ENCODE measurements at places on chromosomes 16 and 17.

GRCh38 chr16:85347213-85347591 lies 234.9 kb upstream of the CIBAR2 start:
- DNase-seq = no peak

- DNase-seq = peak; percentile 94
These were observed 679.7 kb upstream of the SOX9 start for GRCh38 chr17:71441098-71441497.

GRCh38 chr17:62880120-62880519 lies 72.0 kb upstream of the MARCHF10 start:
- DNase-seq = no peak

DNA sequence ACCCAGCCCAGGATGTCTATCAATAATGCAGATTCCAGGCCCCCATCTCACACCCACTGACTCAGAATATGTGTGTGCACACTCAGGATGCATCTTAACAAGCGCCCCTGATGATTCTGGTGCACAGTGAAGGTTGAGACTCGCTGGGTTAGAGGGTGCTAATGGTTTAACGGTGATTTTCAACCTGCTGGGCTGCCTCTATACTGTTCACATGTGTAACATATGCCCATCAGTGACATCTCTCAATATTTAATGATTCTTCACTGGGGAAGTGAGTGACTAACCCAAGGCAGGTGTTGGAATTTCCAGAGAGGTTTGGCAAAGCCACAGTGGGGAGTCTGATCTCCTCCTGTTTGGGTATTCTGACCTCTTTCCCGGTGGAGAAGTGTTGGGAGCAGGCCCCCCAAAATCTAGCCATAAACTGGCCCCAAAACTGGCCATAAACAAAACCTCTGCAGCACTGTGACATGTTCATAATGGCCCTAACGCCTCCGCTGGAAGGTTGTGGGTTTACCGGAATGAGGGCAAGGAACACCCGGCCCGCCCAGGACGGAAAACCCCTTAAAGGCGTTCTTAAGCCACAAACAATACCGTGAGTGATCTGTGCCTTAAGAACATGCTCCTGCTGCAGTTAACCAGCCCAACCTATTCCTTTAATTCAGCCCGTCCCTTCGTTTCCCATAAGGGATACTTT lies 4.1 kb upstream of the DOC2B start:
- DNase-seq = no peak

GRCh38 chr16:86298758-86299134 lies 211.6 kb upstream of the FOXF1 start:
- DNase-seq = peak; percentile 72

- peak; percentile 4 for DNase-seq
These were observed 97.1 kb upstream of the AKTIP start for GRCh38 chr16:53600126-53600525.

GRCh38 chr17:12982224-12982623 lies 35.6 kb downstream of the ELAC2 start:
- no peak for DNase-seq

- DNase-seq = peak; percentile 87
These were observed 21.1 kb upstream of the TFAP4 start for GRCh38 chr16:4293822-4294457.

GRCh38 chr17:75525806-75526554 lies 483 bp downstream of the LLGL2 start:
- no peak for DNase-seq

DNA sequence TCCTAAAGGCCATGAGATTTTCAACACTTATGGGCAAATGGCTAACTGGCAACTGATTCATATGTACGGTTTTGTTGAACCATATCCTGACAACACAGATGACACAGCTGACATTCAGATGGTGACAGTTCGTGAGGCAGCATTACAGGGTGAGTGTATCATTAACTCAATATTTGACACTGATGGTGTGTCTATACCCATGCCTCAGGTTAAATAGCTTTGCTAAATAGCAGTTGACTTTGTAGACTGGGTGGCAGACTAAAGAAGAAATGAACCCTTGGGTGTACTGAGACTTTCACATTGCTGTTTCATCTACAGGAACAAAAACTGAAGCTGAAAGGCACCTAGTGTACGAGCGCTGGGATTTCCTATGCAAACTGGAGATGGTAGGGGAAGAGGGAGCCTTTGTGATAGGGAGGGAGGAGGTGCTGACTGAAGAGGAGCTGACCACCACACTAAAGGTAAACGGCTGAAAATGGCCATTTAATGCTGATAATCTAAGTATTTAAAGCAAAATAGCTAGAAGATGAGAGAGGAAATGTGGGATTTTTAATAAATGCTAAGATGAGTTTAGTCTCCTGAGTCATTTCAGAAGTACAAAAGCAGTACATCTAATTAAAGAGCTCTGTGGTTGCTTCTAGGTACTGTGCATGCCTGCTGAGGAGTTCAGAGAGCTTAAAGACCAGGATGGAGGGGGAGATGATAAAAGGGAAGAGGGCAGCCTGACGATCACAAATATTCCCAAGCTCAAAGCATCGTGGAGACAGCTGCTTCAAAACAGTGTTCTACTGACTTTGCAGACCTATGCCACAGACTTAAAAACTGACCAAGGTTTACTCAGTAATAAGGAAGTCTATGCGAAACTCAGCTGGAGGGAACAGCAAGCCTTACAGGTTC lies 3.0 kb downstream of the SETD6 start:
- DNase-seq = no peak

DNA sequence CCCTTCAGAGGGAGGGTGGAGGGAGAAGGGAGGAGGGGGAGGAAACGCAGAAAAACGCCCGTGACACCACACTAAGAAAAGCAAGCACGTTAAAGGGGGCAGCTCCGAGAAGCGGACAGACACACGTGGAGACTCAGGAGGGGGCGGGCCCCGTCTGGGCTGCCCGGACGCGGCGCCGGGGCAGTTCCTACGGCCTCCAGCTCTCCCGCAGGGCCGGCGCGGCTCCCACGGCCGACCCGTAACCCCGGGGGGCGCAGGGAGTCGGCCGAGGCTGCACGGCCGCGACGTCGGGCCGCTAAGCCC lies 362 bp downstream of the KLHDC4 start:
- DNase-seq = peak; percentile 18

DNA sequence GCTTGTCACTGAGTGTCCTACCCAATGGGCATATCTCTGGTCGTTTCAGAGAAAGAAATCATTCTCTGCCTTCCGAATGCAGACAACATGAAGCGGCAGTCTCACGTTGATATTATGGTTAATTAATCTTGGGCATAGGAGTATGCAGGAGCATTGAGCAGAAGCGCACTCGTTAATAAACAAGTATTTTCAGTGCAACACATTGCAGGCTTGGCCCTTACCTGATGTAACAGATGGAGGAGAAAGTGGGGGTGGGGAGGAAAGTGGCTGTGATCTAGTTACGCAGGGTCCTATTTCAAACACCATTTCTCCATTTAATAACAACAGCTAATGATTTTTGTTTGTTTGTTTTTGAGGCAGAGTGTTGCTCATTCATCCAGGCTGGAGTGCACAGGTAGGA lies 414.0 kb upstream of the RBFOX1 start:
- DNase-seq = no peak

DNA sequence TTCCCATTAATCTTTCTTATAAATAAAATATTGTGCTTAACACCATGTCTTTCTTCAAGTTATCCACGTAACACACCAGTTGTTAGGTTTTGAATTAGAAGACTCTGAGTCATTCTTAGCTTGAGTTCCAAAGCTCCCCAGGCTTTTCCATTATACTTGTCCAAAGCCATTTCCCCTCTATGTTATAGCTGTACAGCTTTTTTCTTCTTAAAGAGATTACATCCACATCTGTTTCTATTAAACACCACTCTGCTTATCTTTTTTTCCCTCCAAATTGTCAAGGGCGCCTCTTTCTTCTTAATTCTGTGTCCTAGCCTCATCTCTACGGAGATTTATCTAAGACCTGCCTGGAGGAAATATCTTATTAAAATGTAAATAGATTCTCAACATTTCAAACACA lies 139.4 kb upstream of the CPHXL start:
- DNase-seq = no peak
